Suppressor macrophage treated with lipopolysaccharide for 4 hours (primary cell): ENCODE measurements at places on chromosomes 16 and 17.

- no peak for DNase-seq
Observed at GRCh38 chr16:86249631-86250030, 260.7 kb upstream of the FOXF1 start.

- DNase-seq, result peak; percentile 6
Observed at GRCh38 chr17:28086519-28086918, 44.0 kb downstream of the NLK start.

- no peak for DNase-seq
Observed at GRCh38 chr16:27847030-27847550, 216.4 kb downstream of the GSG1L start.

- DNase-seq, result no peak
Observed at GRCh38 chr17:83123896-83124801, 44.7 kb downstream of the METRNL start.

GRCh38 chr16:69823831-69824563 is 61.9 kb downstream of the WWP2 start:
- peak; percentile 35 for DNase-seq

- DNase-seq, result peak; percentile 38
Observed at GRCh38 chr17:27446569-27447301, 9.5 kb upstream of the KSR1 start.

GRCh38 chr17:9959377-9959981 is 54.4 kb upstream of the RCVRN start:
- peak; percentile 18 for DNase-seq

DNA sequence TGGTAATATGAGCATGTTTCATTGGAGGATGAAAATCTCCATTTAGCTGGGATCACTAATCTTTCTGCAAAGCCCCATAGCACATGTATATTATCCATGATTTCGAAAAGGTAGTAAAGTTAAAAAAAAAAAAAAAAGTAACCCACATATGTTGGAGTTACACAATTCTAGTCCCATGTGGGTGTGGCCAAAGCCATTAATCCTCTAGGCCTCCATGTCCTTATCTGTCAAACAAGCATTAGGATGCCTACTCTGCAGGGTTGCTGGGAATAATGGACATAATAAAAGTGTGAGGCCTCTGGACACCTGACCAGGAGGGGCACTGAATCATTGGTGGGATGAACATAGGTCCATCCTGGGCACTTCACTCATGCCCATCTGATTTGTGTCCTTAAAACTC is 29.2 kb upstream of the VAT1L start:
- no peak for DNase-seq

DNA sequence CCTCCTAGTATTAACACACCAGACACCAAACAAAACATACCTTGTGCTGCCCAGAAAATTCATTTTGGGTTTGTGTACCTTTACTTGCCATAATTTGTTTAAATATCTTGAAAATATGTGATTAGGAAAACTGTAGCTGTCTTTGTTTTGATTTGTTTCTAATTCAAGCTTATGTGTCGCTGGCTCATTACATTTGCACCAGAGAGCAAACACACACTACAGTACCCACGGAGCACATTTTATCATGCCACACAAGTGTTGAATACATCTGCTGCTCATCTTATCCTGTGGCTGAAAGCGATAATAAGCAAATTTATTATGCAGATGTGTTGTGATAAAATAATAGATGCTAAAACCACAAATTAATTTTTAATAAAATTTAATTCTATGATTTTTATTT is 63.1 kb downstream of the SPAG9 start:
- no peak for DNase-seq

DNA sequence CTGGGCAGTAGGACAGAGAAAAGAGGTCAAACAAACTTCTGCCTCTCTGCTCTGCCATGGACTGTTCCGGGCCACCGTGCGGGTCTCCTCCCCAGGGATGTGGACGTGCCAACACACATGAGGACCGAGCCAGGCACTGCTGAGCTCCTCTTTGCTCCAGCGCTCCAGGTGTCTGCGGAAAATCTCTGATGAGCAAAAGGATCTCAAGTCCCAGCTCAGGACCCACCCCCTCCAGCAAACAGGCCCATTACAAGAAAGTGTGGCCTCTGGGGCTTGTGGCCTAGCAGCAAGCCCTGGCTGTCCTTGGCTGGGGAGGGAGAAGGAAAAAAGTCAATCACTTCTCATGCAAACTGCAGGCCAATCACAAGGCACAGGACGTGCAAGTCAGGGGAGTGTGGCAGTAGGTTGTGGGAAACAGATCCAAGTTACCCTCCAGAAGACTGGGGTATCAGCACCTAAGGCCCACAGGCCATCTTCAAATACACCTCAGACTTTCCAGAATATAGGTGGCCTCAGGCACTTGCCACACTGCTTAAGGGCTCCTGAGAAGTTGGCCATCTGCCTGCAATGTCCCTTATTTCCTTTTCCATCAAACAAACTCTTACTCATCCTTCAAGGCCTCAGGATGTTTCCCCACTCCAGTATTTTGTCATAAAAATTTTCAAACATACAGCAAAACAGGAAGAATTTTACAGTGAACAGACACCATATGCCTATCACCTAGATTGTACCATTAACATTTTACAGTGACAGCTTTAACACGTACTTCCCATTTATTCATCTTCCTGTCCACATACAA is 36.0 kb upstream of the SREBF1 start:
- no peak for DNase-seq

DNA sequence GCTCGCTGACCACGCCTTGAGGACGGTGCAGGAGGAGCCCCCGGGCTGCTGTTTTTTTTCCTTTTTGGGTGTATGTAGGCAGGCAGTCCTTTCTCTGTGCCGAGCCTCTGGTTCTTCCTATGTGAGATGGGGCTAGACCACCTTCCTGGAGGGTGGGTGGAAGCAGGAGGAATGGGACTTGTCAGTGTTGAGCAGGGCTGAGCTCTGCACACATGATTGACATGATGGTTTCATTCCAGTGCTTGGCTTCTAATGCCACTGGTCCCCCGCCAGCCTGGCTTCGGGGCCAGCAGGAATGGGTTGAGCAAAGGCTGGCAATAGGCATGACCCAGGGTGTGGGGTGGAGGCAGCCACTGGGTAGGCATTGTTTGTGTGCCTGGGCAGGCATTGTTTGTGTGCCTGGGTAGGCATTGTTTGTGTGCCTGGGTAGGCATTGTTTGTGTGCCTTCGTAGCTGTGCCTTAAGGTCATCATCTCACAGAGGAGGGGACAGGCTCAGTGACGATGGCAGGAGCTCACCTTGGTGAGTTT is 14.2 kb upstream of the ADCY7 start:
- DNase-seq, result no peak
